ENCODE measurements at places on chromosomes 5 and 9. TPM values are rescaled to one million over a fixed set of nuclear protein-coding genes. Genes with fewer than 3 reads are reported as not detected.

GRCh38 chr9:104682642-104683041 is 11.7 kb upstream of the OR13D1 start:
- H3K4me3 ChIP-seq = no peak overlapping the region
- DNase-seq = no peak
- H3K27ac ChIP-seq = no peak overlapping the region
- no peaks in the 10 kb centered on the region for H3K36me3 ChIP-seq
- no peaks in the 10 kb centered on the region for H3K27me3 ChIP-seq
- no peaks in the 10 kb centered on the region for H3K4me1 ChIP-seq

DNA sequence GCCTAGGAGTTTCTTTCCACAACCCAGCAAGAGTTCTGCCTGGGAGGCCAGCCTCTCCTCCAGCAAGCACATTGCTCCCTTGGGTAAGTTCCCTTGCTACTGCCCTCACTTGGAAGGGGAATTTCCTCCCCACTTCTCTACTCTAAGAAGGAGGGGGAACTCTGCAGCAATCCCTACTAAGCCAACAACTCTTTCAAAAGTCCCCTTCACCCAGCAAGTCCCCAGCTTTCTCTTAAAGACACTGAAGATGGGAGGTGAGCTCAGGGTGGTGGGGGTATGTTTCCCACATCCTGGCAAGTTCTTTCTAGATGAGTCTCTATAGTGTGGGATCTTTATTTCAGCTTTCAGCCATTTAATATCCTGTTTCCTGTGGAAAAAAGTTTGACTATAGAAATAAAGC is 49.0 kb downstream of the PDE8B start:
- H3K4me3 ChIP-seq = no peak overlapping the region
- peaks cover 6% of the 10 kb centered on the region for H3K4me1 ChIP-seq
- H3K27me3 ChIP-seq = no peaks in the 10 kb centered on the region
- H3K36me3 ChIP-seq = no peaks in the 10 kb centered on the region
- DNase-seq = no peak
- no peak overlapping the region for H3K27ac ChIP-seq

DNA sequence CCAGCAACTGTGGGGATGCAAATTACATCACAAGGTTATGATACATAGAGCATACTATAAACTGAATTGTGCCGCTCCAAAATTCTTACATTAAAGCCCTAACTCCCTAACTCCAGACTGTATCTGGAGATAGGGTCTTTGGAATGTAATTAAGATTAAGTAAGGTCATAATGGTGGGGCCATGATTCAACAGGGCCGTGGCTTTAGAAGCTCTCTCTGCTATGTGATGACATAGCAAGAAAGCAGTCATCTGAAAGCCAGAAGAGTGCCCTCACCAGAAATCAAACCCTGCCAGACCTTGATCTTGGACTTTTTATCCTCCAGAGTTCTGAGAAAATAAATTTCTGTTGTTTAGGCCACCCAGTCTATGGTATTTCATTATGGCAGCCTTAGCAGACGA is 123.9 kb downstream of the FBXL17 start:
- no peak for DNase-seq
- no peaks in the 10 kb centered on the region for H3K27me3 ChIP-seq
- no peaks in the 10 kb centered on the region for H3K4me1 ChIP-seq
- no peaks in the 10 kb centered on the region for H3K36me3 ChIP-seq

DNA sequence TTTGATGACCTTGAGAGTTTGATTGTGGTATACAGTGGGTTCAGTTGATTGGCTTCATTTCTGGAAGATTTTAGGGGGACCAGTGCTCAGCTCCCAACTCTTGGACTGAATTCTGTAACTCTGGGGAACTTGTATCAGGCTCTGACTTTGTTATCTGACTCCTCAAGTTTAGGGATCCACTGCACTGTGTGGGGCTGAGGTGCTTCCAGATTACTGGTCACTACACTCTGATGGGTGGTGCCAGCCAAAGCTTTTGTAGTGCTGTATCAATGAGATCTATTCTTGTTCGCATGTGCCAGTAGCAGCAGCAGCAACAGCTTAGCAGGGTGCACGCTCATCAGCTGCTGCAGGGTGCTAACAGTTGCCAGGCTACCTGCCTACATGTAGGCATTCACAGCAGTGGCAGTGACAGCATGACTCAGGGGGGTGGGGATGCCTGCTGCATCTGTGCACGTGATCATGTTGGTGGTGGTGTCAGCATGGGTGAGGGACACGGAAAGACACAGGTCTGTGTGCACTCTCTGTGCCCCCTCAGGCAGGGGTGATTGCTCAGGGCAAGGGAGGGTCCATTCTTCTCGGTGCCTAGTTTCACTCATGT is 438.8 kb upstream of the SEMA6A start:
- DNase-seq = no peak
- H3K4me1 ChIP-seq = no peaks in the 10 kb centered on the region
- no peaks in the 10 kb centered on the region for H3K36me3 ChIP-seq
- no peaks in the 10 kb centered on the region for H3K27me3 ChIP-seq
- H3K4me3 ChIP-seq = no peak overlapping the region

- H3K27me3 ChIP-seq = no peaks in the 10 kb centered on the region
- peaks cover 5% of the 10 kb centered on the region for H3K4me1 ChIP-seq
- H3K36me3 ChIP-seq = no peaks in the 10 kb centered on the region
- no peak overlapping the region for H3K27ac ChIP-seq
- no peak overlapping the region for H3K4me3 ChIP-seq
Measured at GRCh38 chr5:158739951-158740757, 359.6 kb downstream of the EBF1 start.

- no peak overlapping the region for H3K27ac ChIP-seq
- H3K27me3 ChIP-seq = no peaks in the 10 kb centered on the region
- no peak for DNase-seq
- no peaks in the 10 kb centered on the region for H3K36me3 ChIP-seq
- no peak overlapping the region for H3K4me3 ChIP-seq
- no peaks in the 10 kb centered on the region for H3K4me1 ChIP-seq
Measured at GRCh38 chr5:18702821-18703220, 1068.6 kb downstream of the TAF11L14 start.

DNA sequence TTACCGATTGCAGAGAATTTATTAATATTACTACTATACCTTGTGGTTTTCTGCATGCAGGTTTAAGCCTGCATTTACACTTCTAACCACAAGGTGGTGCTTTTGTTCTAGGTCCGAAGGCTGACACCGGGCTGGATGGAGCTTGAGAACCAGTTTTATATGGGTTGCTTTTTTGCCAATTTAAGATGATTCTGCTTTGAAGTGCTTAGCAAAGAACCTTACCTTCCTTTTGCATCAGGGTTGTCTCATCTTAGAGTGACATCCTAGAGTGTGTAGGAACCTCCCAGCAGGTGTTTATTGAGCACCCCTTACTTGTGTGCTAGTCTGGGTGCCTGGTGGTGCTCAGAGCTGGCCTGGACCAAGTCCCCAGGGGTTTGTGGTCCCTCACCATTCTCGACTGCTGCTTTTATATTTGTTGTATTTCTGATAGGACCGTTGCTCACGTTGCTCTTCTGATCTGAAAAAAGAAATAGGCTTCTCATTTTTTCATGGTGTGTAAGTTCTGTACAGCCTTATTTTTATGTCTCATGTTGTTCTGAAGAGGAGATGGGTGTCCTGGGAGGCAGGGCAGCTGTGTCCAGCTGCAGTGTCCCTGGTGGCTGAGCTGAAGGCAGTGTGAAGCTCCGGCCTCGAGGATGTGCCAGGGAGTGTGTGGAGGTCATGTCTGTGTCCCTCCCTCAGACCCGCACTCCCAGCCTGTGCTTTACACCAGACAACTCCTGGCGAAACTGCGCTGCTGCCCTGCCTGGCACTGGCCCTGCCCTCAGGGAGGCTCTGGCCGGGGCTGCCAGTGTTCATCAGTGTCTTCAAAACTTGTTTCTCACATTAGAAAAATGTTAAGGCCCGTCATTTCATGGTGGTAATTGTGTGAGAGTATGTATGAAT is 54.3 kb downstream of the EHMT1 start:
- no peak overlapping the region for H3K4me3 ChIP-seq
- H3K4me1 ChIP-seq = no peaks in the 10 kb centered on the region
- no peak overlapping the region for H3K27ac ChIP-seq
- H3K36me3 ChIP-seq = no peaks in the 10 kb centered on the region
- H3K27me3 ChIP-seq = no peaks in the 10 kb centered on the region
- DNase-seq = no peak

GRCh38 chr9:14989811-14990210 is 79.6 kb upstream of the FREM1 start:
- no peak for DNase-seq
- no peak overlapping the region for H3K27ac ChIP-seq
- H3K27me3 ChIP-seq = no peaks in the 10 kb centered on the region
- no peak overlapping the region for H3K4me3 ChIP-seq
- H3K4me1 ChIP-seq = no peaks in the 10 kb centered on the region

DNA sequence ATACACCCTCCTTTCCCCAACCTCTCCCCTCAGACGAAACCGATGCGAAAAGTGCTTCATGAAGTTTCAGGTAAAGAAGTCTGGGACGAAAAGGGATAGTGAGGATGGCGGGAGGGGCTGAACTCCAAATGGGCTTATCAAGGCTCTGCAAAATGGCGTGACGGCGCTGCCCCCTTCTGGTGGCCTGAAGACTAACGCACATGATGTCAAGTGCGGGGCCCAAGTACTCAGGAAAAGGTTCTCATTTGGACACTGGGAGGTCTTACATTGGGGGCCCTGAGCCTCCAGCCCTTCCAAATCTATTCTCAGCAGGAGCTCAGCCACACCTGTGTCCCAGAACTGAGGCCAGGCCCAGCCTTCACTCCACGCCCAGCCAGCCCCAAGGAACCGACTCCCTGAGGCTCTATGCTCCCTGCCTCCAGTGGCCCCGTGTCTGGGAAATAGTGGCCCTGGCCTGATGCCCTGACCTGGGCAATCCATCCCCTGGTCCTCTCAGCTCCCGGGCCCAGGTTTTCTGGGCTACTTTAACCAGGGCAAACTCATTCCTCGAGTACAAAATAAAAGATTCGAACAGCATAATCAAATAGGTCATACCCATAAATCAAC is 119.9 kb downstream of the KCNIP1 start:
- no peak overlapping the region for H3K27ac ChIP-seq
- DNase-seq = no peak
- no peaks in the 10 kb centered on the region for H3K4me1 ChIP-seq
- no peaks in the 10 kb centered on the region for H3K36me3 ChIP-seq
- no peak overlapping the region for H3K4me3 ChIP-seq
- no peaks in the 10 kb centered on the region for H3K27me3 ChIP-seq

GRCh38 chr5:109964136-109964535 is 274.4 kb downstream of the MAN2A1 start:
- no peaks in the 10 kb centered on the region for H3K4me1 ChIP-seq
- no peaks in the 10 kb centered on the region for H3K36me3 ChIP-seq

The RABGAP1 gene
- 26.3 TPM for total RNA-seq

The BSPRY gene
- total RNA-seq = 3.8 TPM

The IFNA13 gene
- total RNA-seq = not detected

The SLCO4C1 gene
- total RNA-seq = 0.08 TPM

The RNF38 gene
- total RNA-seq = 21.4 TPM

The OBP2B gene
- not detected for total RNA-seq

The NUDT2 gene
- 25.3 TPM for total RNA-seq

The SSBP2 gene
- 55.1 TPM for total RNA-seq
